Foreskin melanocyte (primary cell): ENCODE measurements at places on chromosomes 1 and 21.

DNA sequence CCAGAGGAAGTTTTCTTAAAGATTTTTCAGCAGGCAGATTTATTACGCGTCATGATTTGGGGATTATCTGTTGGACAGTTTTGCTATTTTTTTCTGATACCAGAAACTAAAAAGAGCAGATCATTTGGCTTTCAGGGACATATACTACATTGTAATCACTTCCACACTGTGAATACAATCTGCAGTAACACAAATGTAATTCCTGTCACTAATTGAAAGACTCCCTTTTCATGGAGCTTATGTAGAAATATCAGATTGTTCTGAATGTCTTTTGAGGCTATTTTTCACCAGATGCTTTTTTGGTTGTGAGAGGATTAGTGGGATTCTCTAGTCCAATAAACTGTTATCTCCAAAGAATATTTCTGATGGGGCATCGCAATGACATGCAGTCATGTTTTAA is 464.2 kb downstream of the DISC1 start:
- no peak for DNase-seq

DNA sequence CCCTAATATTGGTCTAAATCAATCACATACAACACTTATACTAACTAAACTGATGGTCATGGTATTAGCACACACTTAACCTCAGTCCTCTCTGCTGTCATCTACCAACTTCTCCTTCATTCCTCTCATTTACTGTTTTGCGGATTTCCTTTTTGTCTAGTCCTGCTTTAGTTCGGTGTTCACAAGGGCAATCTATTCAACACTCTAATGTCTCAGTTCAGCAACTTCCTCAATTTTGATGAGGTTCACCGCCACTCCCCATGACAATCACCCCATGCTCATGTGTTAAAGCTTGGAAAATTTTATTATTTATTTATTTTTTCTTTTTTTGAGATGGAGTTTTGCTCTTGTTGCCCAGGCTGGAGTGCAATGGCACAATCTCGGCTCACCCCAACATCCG is 301.1 kb downstream of the PTPRC start:
- DNase-seq: no peak

GRCh38 chr1:31377364-31377863 is 4.5 kb upstream of the FABP3 start:
- DNase-seq: no peak

DNA sequence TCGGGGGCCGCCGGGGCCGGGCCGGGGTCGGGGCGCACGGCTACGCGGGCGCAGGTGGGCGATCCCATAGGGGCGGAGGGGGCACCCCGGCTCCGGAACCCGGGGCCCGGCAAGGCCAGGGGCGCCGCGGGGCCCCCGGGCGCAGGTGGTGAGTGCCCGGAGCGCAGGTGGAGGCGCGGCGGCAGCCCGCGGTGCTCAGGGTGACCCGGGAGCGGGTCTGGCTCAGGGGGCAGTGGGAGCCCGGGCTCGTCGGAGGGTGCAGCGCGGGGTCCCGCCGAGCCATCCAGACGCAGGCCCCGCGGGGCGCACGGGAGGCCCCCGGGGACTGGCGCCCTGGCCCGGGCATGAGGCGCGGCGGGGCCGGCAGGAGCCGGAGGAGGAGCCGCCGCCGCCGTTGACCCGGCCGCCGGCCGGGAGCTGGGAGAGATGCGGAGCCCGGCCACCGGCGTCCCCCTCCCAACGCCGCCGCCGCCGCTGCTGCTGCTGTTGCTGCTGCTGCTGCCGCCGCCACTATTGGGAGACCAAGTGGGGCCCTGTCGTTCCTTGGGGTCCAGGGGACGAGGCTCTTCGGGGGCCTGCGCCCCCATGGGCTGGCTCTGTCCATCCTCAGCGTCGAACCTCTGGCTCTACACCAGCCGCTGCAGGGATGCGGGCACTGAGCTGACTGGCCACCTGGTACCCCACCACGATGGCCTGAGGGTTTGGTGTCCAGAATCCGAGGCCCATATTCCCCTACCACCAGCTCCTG is 489 bp downstream of the CELSR2 start:
- no peak for DNase-seq

- DNase-seq: no peak
Measured at GRCh38 chr21:44390886-44391285, 37.5 kb downstream of the TRPM2 start.

- no peak for DNase-seq
Measured at GRCh38 chr1:247857985-247858619, 1.1 kb downstream of the TRIM58 start.

DNA sequence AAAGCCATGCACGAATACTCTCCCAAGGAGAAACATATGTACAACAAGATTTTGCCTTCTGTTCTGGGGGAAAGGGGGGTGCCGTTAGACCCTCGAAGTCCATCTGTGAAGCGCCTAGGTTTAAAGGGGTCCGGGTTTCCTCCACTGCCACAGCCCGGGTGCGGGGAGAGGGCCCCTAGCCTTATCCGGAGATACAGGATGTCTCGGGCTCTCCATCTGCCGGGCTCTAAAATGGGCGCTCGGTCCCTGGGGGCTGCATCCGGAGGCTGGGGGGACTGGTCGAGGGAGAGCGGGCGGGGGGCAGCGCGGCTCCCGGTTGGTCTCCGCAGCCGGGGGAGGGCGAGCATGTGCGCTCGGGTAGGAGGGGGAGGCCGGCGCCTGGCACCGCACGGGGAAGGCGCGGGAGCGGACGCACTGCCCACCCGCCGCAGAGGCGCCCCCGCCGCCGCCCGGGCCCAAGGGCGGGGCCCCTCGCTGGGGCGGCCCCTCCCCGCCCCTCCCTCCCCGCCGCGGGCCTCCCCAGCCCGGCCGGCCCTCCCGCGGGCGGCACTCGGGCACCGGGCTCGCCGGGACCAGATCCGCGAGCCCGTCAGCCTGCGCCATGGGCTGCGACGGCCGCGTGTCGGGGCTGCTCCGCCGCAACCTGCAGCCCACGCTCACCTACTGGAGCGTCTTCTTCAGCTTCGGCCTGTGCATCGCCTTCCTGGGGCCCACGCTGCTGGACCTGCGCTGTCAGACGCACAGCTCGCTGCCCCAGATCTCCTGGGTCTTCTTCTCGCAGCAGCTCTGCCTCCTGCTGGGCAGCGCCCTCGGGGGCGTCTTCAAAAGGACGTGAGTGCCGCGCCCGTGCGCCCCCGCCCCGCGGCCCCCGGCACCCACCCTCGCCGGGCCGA is 63.1 kb downstream of the ELK4 start:
- DNase-seq: no peak

- DNase-seq: no peak
Measured at GRCh38 chr1:190688096-190688495, 210.4 kb upstream of the BRINP3 start.

DNA sequence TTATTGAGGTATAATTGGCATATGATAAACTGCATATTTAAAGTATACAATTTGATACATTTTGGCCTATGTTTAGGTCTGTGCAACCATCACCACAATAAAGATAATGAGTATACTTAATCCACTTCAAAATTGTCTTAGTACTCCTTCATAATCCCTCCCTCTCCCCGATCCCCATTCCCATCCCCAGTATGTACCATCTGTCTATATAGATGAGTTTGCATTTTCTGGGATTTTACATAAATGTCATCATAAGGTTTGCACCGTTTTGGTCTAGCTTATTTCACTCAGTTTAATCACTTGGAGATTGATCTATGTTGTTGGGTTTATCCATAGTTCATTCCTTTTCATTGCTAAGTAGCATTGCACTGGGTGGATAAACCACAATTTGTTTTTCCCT is 74.3 kb downstream of the POFUT2 start:
- no peak for DNase-seq

GRCh38 chr1:53324728-53325297 is 3.1 kb downstream of the LRP8 start:
- DNase-seq: no peak

- no peak for DNase-seq
Measured at GRCh38 chr1:156101880-156102279, 12.6 kb upstream of the LMNA start.

DNA sequence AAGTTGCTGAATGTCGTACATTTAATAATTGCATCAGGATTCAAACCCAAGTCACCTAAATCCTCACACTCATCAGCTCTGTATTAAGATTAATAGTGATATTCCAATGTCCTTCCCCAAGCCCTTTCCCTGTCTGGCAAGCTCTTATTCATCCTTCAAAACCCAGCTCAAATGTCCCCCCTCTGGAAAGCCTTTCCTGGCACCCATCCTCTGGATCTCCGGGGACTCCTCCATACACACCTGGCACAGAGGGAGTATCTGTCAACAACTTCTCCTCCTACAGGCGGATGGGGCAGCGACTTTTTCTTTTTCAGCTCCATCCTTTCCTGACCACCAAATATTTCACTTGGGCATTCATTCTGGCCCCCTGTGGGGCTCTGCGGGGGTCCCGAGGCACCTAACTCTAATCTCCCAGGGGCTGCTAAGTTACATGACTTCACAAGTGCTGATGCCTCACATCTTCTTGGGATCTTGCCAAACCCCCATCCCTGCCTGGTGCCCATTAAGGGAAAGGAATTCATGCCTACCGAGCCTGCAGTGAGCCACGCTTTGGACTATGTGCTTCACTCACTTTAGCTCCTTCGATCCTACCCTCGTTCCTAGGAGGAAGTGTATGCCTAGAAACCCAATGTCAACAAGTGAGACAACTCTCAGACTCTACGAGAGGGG is 15.2 kb downstream of the TINAGL1 start:
- no peak for DNase-seq

GRCh38 chr1:36520771-36521420 is 38.2 kb upstream of the CSF3R start:
- DNase-seq: no peak

DNA sequence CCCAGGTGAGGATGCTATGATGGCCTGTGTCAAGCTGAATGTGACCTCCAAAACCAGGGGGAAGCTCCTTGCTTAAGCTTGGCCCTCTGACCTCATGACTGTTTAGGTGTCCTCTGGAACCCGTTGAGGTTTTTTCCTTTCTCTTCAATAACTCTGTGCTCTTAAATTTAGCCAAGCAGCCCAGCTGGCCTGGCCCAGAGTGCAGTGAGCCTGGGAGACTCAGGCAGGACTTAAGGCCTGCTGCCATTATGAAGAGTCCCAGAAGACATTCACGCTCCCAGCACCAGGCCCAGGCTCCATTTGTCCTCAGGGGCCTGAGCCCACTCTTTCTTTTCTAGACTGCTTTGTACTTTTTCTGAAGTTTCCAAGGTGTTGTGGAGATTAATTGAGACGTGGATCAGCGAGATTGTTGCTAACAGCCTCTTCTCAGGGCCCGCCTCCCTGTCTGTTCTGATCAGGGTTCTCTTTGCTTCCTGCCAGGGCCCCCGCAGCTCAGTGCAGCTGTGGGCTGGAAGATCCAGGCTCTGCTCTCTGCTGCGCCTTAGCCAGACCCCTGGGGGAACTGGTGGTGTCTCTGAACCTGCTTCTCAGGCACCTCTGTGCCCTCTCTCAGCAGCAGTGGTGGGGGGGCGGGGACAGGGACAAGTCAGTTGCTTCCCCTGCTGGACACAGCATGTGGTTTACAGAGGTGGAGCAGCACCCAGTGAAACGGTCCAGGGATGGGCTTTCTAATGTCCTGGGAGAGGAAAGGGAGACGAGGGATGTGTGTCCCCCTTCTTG is 124.2 kb downstream of the GRIK3 start:
- no peak for DNase-seq

- DNase-seq: no peak
Measured at GRCh38 chr1:237179503-237179902, 137.5 kb downstream of the RYR2 start.

DNA sequence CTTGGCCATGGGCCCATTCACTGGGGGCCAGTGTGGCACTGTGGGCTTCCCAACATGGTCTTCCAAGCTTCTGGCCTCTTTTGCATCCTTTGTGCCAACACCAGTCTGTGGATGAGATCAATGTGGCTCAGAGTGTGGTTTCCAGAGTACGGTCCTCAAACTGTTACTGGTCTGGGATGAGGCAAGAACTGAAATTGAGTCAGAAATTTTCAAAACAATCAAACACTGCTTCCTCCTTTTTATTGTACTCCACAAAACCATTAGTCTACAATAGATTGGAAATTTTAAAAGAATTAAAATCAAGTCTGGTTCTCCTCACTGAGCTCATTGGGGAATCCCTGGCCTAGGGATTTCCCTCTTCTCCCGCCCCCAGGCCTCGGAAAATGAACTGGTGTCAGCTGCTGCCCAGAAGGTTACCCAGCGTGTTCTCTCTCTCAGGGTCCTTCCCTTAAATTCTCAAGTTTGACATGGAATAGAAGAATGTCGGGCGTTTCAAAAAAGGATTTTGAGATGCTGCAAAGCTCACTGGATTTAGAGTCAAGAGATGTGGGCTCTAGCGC is 222.0 kb downstream of the SDCCAG8 start:
- no peak for DNase-seq

- peak; percentile 80 for DNase-seq
Measured at GRCh38 chr1:91864017-91864700, 21.8 kb downstream of the TGFBR3 start.

DNA sequence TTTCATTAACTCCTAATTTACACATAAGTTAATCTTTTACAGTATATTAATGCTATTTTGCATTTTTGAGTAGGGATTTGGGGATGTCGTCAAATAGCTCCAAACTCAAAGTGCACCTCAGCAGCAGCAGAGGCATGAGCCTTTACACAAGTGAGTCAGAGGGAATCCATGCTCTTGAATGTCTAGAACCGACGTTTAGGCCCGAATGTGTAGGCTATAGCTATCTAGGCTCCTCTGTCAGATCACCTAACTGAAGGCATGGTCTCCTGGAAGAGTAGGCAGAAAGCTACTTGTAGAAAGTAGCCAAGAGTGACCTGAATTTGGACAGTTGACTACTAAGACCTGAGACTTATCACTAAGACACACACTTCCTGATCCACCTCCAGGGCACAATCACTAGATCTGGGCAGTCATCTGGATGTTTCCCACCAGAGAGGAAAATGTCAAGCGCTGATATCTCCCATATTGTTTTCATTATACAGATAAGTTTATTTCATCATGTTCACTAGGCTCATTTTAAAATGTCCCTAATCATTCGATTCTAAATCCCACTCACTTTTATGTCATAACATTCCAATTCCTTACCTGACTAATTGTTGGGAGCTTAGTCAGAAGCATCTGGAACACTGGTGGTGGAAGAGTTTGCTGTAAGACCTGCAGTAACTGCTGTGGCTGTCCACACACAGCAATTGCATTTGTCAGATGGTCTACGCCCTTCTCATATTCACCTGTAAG is 15.3 kb downstream of the TOMM20 start:
- DNase-seq: no peak

DNA sequence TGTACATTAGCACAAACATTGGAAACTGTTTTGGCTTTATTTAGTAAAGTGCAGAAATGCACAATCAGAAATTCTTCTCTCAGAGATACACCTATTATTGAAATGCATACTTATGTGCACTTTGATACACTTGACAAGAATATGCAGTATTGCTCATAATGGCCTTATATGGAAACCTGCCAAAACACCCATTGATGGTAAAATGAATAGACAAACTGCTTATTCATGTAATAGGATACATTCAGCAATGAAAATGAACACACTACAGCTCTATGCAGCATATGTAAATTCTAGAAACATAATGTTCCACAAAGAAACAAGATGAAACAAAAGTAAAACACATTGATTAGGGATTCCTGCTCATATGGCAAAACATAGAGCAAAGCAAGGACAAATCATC is 223.9 kb downstream of the S1PR1 start:
- peak; percentile 26 for DNase-seq
